ENCODE measurements at places on chromosomes 6 and 20.

- DNase-seq = no peak
These were observed 97.6 kb upstream of the HDGFL1 start for GRCh38 chr6:22471746-22472145.

GRCh38 chr6:131132360-131132759, 2.9 kb upstream of the AKAP7 start:
- DNase-seq = no peak

DNA sequence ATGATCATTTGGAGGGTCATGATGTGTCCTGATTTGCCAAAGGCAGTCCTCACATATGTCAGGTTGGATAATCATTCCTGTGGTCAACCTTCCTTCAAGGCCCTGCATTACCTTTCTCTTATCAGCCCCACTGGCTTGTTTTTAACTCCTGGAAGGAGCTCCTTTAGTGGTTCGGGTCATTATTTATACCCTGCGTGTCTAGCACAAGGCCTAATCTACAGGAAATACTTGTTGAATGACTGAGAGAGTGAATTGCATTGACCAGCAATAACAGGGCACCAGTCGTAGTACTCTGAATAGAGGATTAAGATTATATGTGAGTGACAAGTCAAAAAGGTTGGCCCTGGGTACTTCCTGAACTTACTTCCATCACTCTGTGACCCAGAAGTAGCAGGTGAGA, 4.5 kb downstream of the HIVEP2 start:
- DNase-seq = no peak

DNA sequence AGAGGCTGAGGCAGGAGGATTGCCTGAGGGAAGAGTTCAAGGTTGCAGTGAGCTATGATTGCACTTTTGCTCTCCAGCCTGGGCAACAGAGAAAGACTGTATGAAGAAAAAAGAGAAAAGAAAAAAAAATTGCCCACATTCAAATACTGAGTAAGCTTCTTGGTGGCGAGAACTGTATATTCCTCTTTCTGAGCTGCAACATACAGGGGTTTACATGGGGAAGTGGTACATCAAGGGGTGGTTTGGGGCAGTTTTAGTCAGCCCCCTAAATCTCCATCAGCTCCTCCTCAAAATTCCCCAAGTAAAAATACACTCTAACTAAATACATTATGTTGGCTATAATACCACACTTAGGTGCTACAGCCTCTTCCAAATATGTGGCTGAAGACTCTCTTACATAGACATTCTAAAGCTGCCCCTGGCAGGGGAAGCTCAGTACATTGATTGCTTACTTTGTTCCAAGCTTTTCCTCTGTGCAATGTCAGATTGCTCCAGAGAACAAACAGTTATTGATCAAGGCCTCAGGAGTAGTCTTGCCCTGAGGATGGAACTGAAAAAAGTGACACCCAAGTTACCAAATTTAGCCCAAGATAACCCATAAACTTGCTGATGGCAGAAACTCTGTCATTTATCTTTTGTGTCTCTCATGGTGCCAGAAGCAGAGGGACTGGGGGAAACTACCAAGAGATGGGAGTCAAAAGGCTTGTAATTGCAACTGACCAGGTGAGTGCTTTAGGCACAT, 107.4 kb upstream of the RIPOR2 start:
- DNase-seq = no peak

- peak; percentile 87 for DNase-seq
These were observed 1.4 kb downstream of the AKIRIN2 start for GRCh38 chr6:87700397-87701343.

- DNase-seq = no peak
These were observed 2.9 kb upstream of the PRSS35 start for GRCh38 chr6:83509441-83509840.

GRCh38 chr6:14985366-14985765, 260.5 kb upstream of the JARID2 start:
- DNase-seq = no peak

GRCh38 chr6:38784506-38785235, 69.6 kb downstream of the DNAH8 start:
- no peak for DNase-seq

GRCh38 chr6:168031411-168031971, 34.0 kb downstream of the KIF25 start:
- no peak for DNase-seq

- no peak for DNase-seq
These were observed 1076.4 kb downstream of the HACE1 start for GRCh38 chr6:103783329-103783728.

DNA sequence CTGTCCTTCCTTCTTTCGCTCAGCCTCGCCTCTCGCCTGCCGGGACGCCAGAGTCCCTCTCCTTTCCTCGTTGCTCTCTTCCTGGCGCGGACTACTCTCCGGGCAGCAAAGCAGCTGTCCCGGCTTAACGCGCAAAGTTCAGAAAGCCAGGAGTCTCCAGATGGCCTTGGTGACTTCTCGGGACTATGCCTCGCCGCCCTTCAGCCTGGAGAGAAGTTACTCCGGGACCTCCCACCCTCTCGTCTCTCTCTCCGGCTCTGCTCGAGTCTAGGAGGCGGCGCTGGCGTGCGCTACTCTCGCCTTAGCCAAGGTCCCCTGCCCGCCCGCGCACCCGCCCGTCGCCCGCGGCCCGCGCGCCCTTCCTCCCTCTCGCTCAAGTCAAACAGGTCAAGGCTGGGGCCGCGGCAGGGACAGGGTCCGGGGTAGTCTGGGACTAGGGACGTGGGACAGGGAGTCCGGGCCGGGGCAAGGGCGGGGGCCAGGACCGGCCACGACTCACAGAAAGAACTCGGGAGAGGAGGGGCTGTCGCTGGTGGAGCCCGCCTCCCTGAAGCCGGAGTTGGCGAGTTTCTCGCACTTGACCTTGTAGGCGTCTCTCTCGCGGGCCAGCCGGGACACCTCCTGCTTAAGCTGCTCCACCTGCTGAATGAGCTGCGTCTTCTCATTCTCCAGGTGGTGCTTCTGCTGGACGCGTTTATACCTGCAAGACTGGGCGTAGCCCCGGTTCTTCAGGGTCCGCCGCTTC, 1.5 kb downstream of the MAFB start:
- DNase-seq = no peak

- DNase-seq = no peak
These were observed 1.8 kb downstream of the NKX2-2 start for GRCh38 chr20:21511850-21512633.

- DNase-seq = no peak
These were observed 18.8 kb upstream of the OLIG3 start for GRCh38 chr6:137512757-137513605.

DNA sequence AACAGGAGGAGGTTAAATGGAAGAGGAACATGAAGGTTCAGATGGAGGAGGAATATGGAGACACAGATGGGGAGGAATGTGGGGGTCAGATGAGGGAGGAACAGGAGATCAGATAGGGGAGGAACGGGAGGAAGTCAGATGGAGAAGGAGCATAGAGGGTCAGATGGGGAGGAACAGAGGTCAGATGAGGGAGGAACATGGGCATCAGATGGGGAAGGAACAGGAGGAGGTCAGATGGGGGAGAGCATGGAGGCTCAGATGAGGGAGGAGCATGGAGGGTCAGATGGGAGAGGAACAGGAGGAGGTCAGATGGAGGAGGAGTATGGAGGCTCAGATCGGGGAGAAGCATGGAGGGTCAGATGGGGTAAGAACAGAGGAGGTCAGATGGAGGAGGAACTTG, 290.6 kb downstream of the BMP7 start:
- DNase-seq = no peak

DNA sequence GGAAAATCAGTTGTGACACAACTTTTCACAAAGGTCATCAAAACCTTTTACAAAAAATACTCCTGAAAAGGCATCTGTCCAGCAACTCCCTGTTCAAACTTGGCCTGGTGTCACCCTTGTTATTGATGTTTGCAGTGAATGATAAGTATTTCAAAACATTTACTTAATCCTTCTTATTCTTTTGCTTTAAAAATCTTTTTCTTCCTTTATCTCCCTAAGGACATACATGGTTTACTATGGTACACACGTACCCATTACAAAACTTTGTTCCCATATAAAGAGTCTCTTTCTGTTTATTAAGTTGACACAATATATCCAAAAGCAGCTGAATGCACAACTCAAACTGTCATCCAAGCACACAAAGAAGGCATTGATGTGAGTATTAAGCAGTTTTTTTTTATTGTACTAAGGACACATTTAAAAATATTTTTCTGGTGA, 17.5 kb downstream of the GSTA2 start:
- no peak for DNase-seq

GRCh38 chr6:112389361-112389760, 42.2 kb downstream of the RFPL4B start:
- DNase-seq = no peak

- DNase-seq = no peak
These were observed 219.8 kb upstream of the ARID1B start for GRCh38 chr6:156557251-156557910.

DNA sequence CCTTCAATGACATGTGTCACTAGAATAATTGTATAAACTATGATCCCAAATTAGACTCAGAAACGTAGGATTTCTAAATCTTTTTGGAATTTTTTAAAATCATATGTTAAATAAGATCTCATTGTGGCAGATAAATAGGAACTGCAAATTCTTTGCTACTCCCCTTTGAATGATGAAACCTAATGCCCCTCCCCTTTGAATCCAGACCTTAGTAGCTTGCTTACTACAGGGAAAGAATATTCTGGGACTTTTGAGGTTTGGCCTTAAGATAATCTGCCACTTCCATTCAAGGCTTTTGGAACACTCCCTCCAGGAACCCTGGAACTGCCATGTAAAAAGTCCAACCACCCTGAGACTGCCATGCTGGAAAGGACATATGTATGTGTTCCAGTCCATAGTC, 7.1 kb downstream of the TDP2 start:
- no peak for DNase-seq

DNA sequence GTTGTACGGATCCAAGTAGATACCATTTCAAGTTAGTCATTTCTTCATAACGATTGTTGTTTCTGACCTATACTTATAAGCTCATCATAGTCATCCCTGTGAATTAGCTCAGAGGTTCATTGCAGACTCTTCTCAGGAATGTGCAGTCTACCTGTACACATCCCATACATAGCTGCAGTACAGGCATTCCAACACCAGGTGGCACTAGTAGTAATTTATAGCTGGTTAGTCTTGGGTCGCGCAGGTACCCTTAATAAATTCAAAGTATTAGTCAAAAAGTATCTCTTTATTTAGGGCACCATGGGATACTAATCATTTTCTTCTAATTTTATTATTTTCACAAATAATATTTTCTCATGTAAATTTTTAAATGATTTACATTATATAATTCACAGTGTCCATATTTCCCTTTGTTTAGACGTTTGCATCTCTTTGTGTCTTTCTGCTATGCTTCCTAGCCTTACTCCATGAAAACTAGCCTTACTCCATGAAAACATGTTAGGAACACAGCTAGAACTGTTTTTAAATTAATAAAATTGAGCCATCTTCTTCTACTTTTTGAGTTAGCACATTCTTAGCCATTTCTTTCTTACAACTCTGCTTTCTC, 128.6 kb upstream of the FAM83B start:
- DNase-seq = peak; percentile 57

GRCh38 chr6:30951907-30952469, 11.2 kb downstream of the MUCL3 start:
- no peak for DNase-seq

- DNase-seq = no peak
These were observed 57.1 kb upstream of the LRRC1 start for GRCh38 chr6:53737746-53738145.

DNA sequence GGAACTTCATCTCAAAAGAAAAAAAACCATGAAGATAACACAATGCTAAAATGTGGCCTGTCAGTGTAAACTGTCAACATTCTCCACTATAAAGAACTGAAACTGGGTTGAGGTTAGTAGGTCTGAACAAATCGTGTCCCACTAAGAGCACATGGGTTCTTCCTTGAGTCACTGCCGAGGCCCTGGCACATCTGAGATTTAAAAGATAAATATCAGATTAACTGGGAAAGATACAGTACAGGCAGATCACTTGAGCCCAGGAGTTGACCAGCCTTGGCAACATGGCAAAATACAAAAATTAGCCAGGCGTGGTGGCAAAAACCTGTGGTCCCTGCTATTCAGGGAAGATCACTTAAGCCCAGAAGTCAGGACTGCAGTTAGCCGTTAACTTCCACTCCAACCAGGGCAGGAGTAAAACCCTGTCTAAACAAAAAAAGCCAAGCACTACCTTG, 5.6 kb downstream of the EEF1A1 start:
- peak; percentile 61 for DNase-seq

DNA sequence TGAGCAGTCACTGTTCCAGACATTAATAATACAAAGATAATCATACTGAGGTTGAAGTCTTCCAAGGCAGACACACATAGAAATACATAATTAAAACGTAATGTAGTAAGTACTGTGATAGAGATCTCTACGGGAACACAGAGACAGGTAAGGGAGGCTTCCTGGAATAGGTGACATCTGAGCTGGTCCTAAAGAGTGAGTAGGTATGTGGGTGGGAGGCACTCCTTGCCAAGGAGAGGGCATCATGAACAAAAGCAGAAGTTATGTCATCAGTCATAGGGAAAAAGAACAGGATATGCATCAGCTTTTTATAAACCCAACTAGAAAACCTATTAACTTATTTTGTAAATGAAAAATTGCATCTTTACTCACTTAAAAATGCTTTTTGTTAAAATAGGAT, 110.0 kb downstream of the MAP7 start:
- no peak for DNase-seq

GRCh38 chr20:40524071-40524470, 165.0 kb downstream of the MAFB start:
- DNase-seq = no peak

DNA sequence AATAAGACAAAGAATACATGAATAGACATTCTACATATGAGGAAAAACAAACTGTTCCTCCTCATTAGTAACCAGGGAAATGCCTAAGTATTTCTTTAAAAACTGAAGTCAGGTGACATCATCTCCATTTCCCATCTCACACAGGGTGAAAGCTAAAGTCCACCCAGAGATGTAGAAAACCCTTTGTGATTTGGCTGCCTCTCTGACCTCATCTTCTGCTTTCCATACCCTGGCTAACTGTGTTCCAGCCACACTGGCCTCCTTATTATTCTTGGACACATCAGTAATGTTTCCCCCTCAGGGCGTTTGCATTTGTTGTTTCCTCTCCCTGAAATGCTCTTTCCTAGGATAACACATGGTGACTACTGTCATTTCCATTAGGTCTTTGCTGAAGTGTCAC, 40.4 kb downstream of the ESF1 start:
- no peak for DNase-seq

DNA sequence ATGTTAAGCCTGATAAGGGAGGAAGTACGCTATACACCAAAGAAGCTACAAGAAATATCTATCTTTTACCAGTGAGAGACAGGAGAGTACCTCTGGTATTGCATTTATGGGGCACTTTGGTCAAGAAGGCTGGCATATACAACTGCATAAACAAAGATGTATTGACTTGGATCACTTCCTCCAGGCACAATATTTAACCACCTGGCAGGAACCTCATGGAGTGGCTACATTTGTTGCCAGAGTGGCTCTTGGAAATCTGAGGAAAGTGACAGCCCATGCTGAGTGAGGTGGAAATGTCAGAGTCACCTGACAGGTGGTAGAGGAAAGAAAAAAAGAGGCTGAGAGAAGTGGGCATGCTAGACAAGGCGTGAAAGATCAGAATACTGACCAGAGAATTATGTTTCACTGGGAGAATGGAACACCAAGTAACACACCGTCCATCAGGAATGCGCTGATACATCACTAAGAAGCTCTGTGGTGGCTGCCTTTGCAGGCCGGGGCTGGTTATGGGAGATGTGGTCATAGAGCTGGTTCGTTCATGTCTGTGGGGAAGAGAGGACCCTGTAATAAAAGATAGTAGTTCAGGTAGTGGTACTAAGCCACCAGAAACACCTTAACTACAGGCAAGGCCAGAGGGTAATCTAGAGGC, 61.4 kb upstream of the UFL1 start:
- no peak for DNase-seq

Measured in K562 (cell line).